ENCODE measurements at places on chromosomes 6 and 20.

GRCh38 chr6:1716868-1717267 lies 107.2 kb downstream of the FOXC1 start:
- no peak for DNase-seq

GRCh38 chr6:474453-475185 lies 83.1 kb downstream of the IRF4 start:
- peak; percentile 58 for DNase-seq

DNA sequence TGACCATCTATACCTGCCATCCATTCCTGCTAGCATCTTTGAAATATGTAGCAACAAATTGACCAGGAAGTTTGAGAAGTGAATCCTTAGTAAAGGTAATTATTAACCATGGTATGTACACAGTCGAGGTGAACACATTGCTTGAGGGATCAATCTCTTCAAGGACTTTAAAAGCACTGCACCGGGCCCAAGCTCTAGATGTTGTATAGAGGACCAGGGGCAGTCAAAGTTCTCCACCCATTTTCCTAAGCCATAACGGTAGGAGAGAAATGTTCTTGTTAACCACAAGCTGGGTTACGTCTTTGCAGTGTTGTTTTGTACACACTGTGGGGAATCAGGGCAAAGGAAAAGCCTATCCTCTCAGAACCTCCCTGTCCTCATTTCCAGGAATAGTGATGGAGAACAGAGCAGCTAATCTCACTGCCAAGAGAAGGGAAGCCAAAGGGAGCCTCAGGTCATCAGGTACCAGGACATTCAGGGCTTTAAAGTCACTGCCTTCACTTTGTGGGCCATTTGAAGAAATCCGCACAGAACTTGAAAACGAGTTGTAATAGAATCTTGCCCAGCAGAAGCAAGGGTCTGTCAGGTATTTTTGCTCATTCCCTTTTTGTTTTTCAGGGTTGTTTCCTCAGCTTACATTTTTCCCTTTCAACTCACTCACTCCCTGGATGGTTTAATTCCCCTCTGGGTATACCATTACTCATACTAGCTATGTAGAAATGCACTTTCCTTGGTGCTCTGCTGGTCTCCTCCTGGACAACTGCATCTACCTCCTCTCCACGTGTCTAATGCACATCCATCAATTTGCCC lies 5.3 kb upstream of the PM20D2 start:
- DNase-seq = no peak

DNA sequence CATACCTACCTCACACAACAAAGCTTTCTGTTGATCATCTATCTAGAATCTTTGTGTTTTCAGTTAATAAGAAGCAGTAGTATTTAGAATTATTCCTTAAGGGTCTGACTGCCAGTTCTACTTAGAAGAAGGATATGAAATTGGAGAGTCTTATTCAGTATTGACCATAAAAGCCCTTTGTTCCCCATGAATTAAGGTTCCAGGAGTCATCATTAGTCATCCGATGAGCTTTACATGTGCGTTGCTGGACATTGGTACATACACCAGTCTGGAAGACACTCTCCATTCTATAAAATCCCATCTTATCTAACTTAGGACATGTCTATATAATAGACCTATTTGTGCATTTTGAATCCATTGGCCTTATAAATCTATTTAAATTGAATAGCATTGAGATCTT lies 34.4 kb upstream of the RNF217 start:
- no peak for DNase-seq

DNA sequence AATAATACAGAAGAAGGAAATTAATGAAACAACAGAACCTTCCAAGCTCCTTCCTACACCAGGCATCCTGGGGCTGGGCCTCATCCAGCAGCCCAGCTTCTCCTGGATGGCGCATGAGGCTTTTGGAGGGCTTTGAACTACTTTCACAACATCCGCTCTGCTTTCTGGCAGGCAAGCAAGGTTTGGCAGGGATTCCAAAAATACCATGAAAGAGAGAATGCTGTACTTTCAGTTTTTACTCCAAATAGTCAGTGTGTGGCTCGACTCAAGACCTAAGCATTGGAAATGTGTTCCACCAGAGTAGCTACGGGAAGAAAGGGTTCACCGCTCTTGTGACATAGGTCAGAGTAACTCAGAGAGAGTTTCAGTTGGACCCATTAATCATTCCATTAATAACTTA lies 125.4 kb downstream of the OPRM1 start:
- DNase-seq = no peak

DNA sequence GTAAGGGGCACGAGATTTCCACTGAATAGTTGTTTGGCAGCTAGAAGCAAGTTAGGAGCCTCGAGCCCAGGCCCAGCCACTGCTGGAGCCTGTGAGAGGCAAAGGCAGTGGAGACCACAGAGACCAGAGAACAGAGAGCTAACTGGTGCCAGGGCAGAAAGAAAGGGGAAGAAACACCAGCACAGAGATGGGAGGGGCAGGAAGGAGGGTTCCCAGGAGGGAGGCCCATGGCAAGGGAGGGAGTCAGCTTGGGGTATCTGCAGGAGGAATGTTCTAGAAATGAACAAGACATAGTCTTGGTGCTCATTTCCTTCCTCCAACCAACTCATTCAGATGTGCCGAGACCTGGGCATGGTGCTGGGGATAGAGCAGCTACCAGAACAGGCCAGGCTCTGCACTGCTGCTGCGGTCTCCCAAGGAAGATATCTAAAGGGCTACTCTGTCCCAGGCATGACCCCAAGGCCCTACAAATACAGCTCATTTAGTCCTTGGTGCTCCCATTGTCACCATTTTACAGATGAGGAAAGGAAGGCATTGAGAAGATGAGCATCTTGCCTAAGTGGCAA lies 10.7 kb downstream of the ANGPT4 start:
- DNase-seq = no peak

DNA sequence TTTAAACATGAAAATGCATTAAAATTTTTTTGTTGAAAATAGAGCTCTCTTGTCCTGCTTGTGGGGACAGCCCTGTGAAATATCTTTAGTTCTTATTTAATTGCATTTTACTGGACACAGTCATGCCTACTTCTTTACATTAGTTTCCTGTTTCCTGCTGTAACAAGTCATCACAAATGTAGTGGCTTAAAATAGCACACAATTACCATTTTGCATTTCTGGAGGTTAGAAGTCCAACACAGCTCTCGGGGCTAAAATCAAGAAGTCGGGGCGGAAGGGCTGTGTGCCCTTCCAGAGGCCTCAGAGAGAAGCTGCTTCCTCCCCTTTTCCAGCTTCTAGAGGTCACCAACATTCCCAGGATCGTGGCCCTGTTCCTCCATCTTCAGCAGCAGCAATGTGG lies 29.4 kb downstream of the PNLDC1 start:
- no peak for DNase-seq

- no peak for DNase-seq
Measured at GRCh38 chr20:10639077-10639736, 34.6 kb downstream of the JAG1 start.

GRCh38 chr20:39195582-39196021 lies 233.5 kb downstream of the DHX35 start:
- DNase-seq = no peak

- no peak for DNase-seq
Measured at GRCh38 chr6:2794171-2794730, 29.1 kb downstream of the WRNIP1 start.

- no peak for DNase-seq
Measured at GRCh38 chr6:95423331-95423730, 154.0 kb upstream of the MANEA start.

DNA sequence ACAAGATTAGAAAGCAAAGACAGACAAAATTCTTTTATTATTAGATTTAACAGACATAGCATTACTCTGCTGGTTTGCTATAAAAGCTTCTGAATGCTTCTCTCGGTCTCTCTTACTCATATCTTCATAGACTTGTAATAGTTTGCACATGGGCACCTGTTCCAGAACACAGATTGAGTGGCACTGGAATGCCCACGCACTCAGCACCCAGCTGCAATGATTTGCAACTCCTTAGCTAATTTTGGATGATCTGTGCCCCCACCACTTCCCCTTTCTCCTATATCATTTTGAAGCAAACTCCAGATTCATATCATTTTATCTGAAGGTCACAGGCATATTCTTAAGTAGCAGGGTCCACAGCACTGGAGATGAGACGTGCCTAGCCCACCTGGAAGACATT lies 148.8 kb downstream of the CFAP61 start:
- no peak for DNase-seq

DNA sequence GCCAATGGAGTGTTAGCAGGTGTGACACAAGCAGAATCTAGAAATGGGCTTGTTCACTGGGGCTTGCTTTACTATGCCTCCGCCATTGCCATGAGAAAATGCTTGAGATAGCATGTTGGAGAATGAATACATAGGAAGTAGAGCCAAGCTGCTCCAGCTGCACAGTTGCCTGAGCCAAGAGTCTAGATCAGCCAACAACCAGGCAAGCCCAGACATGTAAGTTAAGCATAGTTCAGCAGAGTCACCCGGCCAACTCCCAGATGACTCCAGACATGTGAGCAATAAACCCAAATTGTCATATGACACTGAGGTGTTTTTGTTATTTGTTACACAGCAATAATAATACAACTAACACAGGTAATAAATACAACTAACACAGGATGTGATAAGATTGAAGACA lies 167.9 kb downstream of the HAO1 start:
- no peak for DNase-seq

DNA sequence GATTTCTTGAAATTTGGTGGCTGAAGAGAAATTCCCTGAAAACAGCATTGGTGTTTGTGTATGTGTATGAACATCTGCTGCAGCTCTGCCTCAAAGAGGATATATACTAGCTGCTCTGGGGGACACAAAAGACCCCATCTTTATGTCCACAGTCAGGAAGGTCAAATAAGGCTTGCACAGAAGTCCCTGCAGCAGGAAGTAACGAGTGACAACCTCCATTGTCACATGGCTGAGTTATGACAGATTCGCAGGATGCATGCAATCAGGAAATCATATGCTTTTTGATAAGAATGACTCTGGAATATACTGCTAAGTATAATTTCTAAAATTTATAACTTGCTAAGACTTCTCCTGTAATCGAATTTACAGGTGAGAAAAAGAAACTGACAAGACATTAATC lies 225.9 kb upstream of the CST7 start:
- DNase-seq = no peak

DNA sequence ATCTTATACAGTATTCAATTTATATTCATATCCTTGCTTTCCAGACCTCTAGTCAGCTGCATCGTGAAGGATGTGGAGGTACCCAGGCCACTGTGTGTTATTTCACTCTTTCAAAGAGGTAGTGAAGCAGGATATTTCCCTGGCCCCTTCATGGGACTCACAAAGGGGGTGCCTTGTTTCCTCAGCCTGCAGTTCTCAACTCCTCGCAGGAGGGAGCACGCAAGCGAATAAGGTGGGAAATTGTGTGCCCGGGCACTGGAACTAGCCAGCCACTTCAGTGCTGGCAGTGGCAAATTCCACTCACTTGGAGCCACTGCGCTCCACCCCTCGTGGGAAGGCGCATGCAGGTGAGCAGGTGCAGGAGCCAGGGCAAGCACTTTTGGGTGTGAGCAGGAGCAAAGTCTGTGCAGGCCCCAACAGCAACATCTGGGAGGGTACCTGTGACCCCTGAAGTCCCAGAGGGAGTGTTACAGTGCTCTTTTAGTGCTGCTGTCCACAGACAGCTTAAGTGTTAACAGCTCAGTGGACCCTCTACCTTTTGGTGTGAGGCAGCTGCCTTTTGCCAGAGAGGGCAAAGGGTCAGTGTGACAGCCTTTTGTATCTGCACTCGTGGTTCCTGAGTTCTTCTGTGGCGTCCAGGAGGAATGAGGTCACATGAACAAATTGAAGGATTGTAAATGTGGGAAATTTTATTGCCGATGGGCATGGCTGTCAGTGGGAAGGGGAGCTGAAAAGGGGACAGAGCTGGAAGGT lies 49.4 kb upstream of the FAM135A start:
- DNase-seq = no peak

- no peak for DNase-seq
Measured at GRCh38 chr6:38153798-38154345, 334.3 kb downstream of the ZFAND3 start.

DNA sequence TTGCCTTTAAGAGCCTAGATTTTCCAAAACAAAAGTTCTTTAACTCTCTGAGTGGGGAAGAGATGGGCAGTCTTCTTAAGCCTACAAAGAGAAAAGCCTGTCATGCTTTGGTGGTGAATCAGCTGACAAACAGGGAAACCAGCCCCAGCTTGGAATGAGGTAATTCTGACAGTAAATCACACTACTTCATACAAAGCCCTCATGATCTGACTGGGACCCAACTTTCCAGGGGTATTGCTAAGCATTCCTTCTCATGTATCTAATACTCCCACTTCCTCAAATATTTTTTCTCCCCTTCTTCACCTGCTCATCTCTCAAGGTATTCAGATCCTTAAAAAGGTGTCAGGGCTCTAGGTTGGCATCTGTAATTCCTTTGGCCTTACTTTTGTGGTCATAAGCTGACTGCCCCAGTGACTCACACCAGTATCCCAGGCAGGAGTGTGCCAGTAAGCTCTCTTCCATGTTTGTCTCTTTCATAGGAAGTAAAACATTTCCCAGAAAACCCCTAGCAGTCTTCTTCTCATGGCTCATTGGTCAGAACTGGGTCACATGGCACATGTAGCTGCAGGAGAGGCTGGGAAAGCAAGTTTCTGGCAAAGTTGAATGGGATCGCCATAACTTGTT lies 15.0 kb upstream of the TBC1D22B start:
- no peak for DNase-seq

GRCh38 chr20:62527781-62528180 lies 52.0 kb upstream of the GATA5 start:
- no peak for DNase-seq

DNA sequence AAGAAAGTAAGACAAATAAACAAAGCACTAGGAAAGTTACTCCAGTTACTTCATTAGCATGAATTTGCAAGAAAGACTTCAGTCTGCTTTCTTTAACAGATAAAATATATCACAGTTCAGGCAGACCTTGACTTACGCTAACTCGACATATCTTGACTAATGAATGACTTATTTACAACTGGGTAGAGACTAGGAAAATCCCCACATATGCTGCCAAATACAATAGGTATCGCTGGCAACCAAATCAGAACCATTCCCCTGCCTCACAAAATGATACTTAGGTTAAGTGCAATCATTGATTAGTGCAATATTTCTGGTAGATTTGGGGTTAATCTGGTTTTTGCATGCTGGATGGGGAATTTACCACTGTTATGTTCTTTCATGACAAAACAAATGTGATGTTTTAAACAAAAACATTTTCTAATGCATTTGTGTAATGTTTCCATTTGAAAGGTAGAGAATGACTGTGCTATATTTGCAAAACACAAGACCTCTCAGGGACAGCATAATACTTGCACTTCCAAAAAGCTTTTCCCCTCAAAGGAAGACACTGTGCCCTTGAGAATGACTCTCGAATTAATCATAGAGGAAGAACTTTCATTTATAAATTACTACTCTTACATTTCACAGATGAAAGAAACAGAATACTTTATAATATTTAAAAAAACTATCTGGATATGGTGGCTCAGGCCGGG lies 101.6 kb downstream of the PRKN start:
- DNase-seq = no peak
